T-cell (primary cell): ENCODE measurements at places on chromosomes 2 and 18. TPM values are rescaled to one million over a fixed set of nuclear protein-coding genes. Genes with fewer than 3 reads are reported as not detected.

GRCh38 chr2:72155737-72156136, 8.1 kb upstream of the CYP26B1 start:
- H3K36me3 ChIP-seq = no peaks in the 10 kb centered on the region
- H3K27me3 ChIP-seq = peaks cover 66% of the 10 kb centered on the region
- no peak overlapping the region for H3K27ac ChIP-seq
- H3K4me3 ChIP-seq = no peak overlapping the region

DNA sequence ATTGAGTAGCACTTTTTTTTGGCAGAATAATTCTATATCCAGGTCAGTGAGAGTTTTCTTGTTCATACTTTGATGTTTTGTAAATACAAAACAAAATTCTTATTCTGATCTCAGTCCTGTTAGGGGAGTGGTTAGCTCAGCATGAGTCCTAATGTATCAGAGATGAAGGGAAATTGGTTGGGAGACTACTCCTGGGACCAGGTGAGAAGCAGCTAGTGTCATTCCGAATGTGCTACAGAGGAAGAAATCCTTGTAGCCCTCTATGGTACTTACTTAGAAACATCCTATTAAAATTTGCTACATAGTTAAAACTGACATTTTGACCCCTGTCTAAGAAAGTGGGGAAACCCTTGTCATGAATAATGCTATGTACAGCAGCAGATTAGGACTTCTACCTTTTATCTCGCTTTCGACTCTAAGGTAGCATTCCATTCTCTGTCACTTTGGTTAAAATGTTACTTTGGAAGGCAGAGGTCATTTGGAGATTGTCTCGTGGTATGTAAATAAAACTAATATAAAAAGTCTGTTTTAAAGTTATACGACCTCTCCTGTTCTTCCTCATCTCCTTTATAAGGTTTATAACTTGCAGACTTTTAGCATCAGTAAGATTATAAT, 65.8 kb downstream of the PARD3B start:
- H3K27me3 ChIP-seq = no peaks in the 10 kb centered on the region
- no peak for DNase-seq

DNA sequence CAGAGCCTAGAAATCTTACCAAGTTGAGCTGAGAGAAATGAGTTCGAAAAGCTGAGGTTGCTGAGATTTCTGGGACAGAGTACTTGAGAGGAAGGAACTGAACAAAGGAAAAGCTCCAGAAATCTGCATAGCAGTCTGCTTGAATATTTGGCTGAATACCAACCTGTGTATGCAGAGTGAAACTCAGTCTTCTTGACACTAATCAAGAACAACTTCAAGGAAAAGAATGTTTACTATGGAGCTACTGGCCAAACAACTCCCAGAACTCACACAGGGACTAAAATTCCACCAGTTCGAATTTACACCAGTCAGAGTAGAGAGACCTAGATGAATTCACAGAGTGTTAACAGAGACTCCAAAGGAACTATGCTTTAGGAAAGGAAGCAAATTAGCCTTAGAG, 66.5 kb downstream of the USP37 start:
- H3K27ac ChIP-seq = no peak overlapping the region
- no peak for DNase-seq
- H3K4me3 ChIP-seq = no peak overlapping the region
- H3K36me3 ChIP-seq = no peaks in the 10 kb centered on the region
- H3K4me1 ChIP-seq = no peaks in the 10 kb centered on the region

DNA sequence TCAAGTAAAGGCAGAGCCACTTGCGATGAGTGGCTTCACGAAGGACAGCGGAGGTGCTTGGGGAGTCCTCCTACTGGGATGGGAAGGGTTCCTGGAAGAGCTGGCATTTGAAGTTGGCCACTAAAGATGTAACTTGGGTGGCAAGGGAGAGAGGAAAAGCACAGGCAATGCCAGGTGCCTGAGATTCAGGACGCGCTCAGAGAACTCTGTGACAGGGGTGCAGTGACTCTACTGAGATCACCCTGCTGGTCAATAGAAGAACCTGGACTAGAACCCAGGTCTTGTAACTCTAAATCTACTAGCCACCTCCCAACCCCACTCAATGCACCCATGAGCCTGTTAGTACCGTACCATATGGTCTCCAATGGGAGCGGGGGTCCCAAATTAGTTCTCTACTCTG, 5.4 kb upstream of the GRHL1 start:
- no peaks in the 10 kb centered on the region for H3K36me3 ChIP-seq
- no peak for DNase-seq
- no peak overlapping the region for H3K4me3 ChIP-seq
- no peaks in the 10 kb centered on the region for H3K27me3 ChIP-seq
- H3K27ac ChIP-seq = no peak overlapping the region
- peaks cover 10% of the 10 kb centered on the region for H3K4me1 ChIP-seq

- no peak overlapping the region for H3K4me3 ChIP-seq
- no peaks in the 10 kb centered on the region for H3K36me3 ChIP-seq
- no peaks in the 10 kb centered on the region for H3K27me3 ChIP-seq
Observed at GRCh38 chr18:31303771-31304170, 14.2 kb upstream of the DSG1 start.

DNA sequence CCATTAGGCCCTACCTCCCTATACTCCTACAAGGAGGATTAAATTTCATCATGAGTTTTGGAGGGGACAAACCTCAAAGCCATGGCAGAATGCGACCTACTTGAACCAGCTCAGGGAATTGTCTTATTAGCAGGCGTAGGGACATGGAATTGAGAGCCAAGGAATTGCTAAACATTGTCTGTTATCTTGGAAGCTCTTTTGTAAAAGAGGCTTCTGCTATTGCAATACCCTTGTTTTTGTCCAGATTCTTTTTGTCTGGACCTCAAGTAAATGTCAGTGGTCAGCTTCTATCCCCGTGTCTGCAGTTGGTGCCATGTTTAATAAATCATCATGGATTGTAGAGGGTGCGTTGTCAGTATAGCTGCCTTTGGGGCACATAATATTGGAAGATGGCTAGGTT, 62.3 kb downstream of the RHBDD1 start:
- no peak overlapping the region for H3K4me3 ChIP-seq
- H3K36me3 ChIP-seq = peaks cover 14% of the 10 kb centered on the region
- H3K27ac ChIP-seq = no peak overlapping the region
- DNase-seq = no peak
- no peaks in the 10 kb centered on the region for H3K4me1 ChIP-seq

GRCh38 chr18:54843314-54843713, 15.0 kb downstream of the RAB27B start:
- no peak for DNase-seq
- H3K27me3 ChIP-seq = no peaks in the 10 kb centered on the region
- no peaks in the 10 kb centered on the region for H3K36me3 ChIP-seq
- no peak overlapping the region for H3K27ac ChIP-seq

GRCh38 chr2:223779877-223780276, 57.5 kb downstream of the AP1S3 start:
- H3K4me3 ChIP-seq = no peak overlapping the region
- no peaks in the 10 kb centered on the region for H3K36me3 ChIP-seq
- H3K27me3 ChIP-seq = no peaks in the 10 kb centered on the region
- no peak overlapping the region for H3K27ac ChIP-seq
- DNase-seq = peak; percentile 16

DNA sequence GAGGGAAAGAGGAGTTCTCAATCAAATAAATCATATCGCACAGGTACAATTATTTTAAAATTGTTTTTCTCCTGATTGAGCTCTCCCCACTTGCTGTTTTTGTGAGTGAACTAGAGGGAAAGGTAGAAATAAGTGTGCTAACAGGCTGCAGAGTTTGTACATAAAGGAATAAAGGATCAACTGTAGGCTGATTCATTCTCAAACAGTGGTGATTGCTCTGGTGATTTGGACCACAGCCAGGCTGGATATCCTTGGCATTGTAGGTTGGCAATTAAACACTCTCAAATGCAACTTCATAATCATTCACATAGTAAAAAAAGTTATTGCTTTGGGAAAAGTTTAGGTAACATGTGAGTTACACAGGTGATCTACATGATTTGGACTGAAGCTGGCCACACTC, 29.8 kb downstream of the LRP1B start:
- no peak for DNase-seq
- H3K27me3 ChIP-seq = no peaks in the 10 kb centered on the region
- H3K4me3 ChIP-seq = no peak overlapping the region

- H3K36me3 ChIP-seq = no peaks in the 10 kb centered on the region
- no peak overlapping the region for H3K4me3 ChIP-seq
- DNase-seq = no peak
- no peaks in the 10 kb centered on the region for H3K27me3 ChIP-seq
Observed at GRCh38 chr18:8623549-8624106, 14.4 kb downstream of the RAB12 start.

GRCh38 chr2:134277223-134277622, 23.4 kb downstream of the MGAT5 start:
- H3K27ac ChIP-seq = no peak overlapping the region
- no peak for DNase-seq
- no peaks in the 10 kb centered on the region for H3K27me3 ChIP-seq
- peaks cover 7% of the 10 kb centered on the region for H3K36me3 ChIP-seq
- no peak overlapping the region for H3K4me3 ChIP-seq
- H3K4me1 ChIP-seq = peaks cover 29% of the 10 kb centered on the region

GRCh38 chr2:147980940-147981528, 39.5 kb downstream of the ORC4 start:
- H3K27me3 ChIP-seq = no peaks in the 10 kb centered on the region
- H3K36me3 ChIP-seq = no peaks in the 10 kb centered on the region
- no peak overlapping the region for H3K27ac ChIP-seq
- DNase-seq = no peak

- H3K4me1 ChIP-seq = no peaks in the 10 kb centered on the region
- no peak overlapping the region for H3K27ac ChIP-seq
- no peak for DNase-seq
- H3K27me3 ChIP-seq = no peaks in the 10 kb centered on the region
- H3K4me3 ChIP-seq = no peak overlapping the region
Observed at GRCh38 chr2:169448316-169448715, 31.0 kb upstream of the BBS5 start.

DNA sequence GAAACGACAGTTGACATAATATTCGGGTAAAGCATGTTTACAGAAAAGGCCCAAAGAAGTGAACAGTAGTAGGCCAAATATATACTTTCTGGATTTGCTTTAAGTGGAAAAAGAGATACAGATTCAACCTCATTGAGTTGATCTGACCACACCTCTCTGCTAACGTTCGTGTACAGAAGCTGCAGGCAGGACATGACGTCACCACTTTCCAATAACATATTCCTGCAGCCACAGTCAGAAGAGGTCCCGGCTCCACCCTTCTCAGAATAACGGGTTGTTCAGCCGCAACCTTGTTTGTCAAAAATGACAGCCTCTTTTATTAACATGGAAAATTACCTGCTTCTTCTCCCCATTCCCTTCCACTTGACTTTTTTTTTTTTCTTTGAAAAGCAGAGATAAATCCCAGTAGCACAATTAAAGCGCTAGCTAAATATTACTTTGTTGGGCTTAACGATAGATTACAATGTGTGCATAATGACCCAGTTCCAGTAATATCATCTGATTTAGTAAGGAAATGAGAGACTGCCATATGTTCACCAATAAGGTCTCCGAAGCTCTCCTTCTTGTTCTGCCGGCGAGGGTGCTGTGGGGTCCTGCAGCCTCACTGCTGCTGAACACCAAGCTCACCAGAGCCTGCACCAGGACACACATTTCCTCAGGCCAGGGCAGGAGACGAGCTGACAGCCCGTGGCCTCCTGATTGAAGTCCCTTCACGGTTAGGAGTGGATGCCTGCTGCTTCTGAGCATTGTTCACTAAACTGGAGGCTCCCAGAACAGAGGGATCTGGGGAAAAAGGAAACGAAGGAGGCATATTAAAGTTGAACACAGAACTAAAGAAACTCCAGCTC, 451.0 kb upstream of the SALL3 start:
- H3K36me3 ChIP-seq = no peaks in the 10 kb centered on the region
- no peak overlapping the region for H3K27ac ChIP-seq
- no peaks in the 10 kb centered on the region for H3K27me3 ChIP-seq
- H3K4me3 ChIP-seq = no peak overlapping the region

GRCh38 chr2:72929010-72929409, 11.7 kb downstream of the EMX1 start:
- H3K36me3 ChIP-seq = no peaks in the 10 kb centered on the region
- H3K27me3 ChIP-seq = peaks cover 11% of the 10 kb centered on the region
- no peaks in the 10 kb centered on the region for H3K4me1 ChIP-seq
- no peak overlapping the region for H3K4me3 ChIP-seq
- H3K27ac ChIP-seq = no peak overlapping the region

GRCh38 chr2:92074549-92074898, 2796.7 kb upstream of the TEKT4 start:
- no peak overlapping the region for H3K27ac ChIP-seq
- DNase-seq = no peak
- H3K27me3 ChIP-seq = no peaks in the 10 kb centered on the region
- H3K36me3 ChIP-seq = no peaks in the 10 kb centered on the region
- no peak overlapping the region for H3K4me3 ChIP-seq

GRCh38 chr2:239046822-239047221, 198.9 kb downstream of the TWIST2 start:
- H3K4me1 ChIP-seq = no peaks in the 10 kb centered on the region
- H3K4me3 ChIP-seq = no peak overlapping the region
- H3K27me3 ChIP-seq = no peaks in the 10 kb centered on the region
- no peaks in the 10 kb centered on the region for H3K36me3 ChIP-seq
- no peak for DNase-seq
- no peak overlapping the region for H3K27ac ChIP-seq

OR6B2 gene
- not detected for total RNA-seq

CHST9 gene
- not detected for total RNA-seq

ERLEC1 gene
- 16.7 TPM for total RNA-seq

MAP3K19 gene
- total RNA-seq = not detected

GALNT13 gene
- 0.10 TPM for total RNA-seq

SGO2 gene
- 2.8 TPM for total RNA-seq

EMILIN2 gene
- total RNA-seq = 3.3 TPM
